ENCODE measurements at places on chromosomes 1 and 21. TPM values are rescaled to one million over a fixed set of nuclear protein-coding genes. Genes with fewer than 3 reads are reported as not detected.

The ZMYND12 gene
- total RNA-seq = 6.3 TPM

The AHCYL1 gene
- 45.9 TPM for total RNA-seq

The APCS gene
- not detected for total RNA-seq

The CR1 gene
- total RNA-seq = not detected

The GATAD2B gene
- total RNA-seq = 9.0 TPM

The ASCL5 gene
- total RNA-seq = not detected

The TPTE gene
- 0.22 TPM for total RNA-seq

The TSACC gene
- total RNA-seq = not detected

The VAV3 gene
- under 0.01 TPM for total RNA-seq

The PDIK1L gene
- 3.6 TPM for total RNA-seq

The CHIA gene
- total RNA-seq = 0.11 TPM

The SERTAD4 gene
- 4.7 TPM for total RNA-seq

The NOTCH2 gene
- 103 TPM for total RNA-seq

The RGSL1 gene
- total RNA-seq = not detected

The LRRC8C gene
- total RNA-seq = 0.39 TPM

The NBPF26 gene
- total RNA-seq = 28.7 TPM

The TBX19 gene
- 3.1 TPM for total RNA-seq

The SH2D1B gene
- total RNA-seq = not detected

The VHLL gene
- not detected for total RNA-seq

The EXOC8 gene
- total RNA-seq = 25.6 TPM

The TNN gene
- under 0.01 TPM for total RNA-seq

The PALMD gene
- total RNA-seq = not detected

The ACBD6 gene
- 40.7 TPM for total RNA-seq

The BGLAP gene
- total RNA-seq = 0.54 TPM

The OR2G6 gene
- 4.3 TPM for total RNA-seq

The TCEA3 gene
- total RNA-seq = 38.9 TPM

The TAS1R1 gene
- not detected for total RNA-seq

The SYCP1 gene
- not detected for total RNA-seq

The RPE65 gene
- total RNA-seq = not detected

The NTNG1 gene
- total RNA-seq = under 0.01 TPM

The HTR6 gene
- not detected for total RNA-seq

The RGS4 gene
- 1.2 TPM for total RNA-seq

The TMEM51 gene
- 6.3 TPM for total RNA-seq

The EFNA1 gene
- total RNA-seq = 18.8 TPM

The FABP3 gene
- total RNA-seq = 1.6 TPM

The TOMM20 gene
- total RNA-seq = 64.4 TPM

The COL6A2 gene
- total RNA-seq = 41.6 TPM

The MYCL gene
- total RNA-seq = 2.7 TPM

The LRRC39 gene
- total RNA-seq = 0.22 TPM

The LYPD8 gene
- total RNA-seq = 0.22 TPM

The GPR37L1 gene
- under 0.01 TPM for total RNA-seq

The CFHR5 gene
- not detected for total RNA-seq

The KRTAP27-1 gene
- total RNA-seq = not detected

The OR14K1 gene
- total RNA-seq = not detected

The RIPK4 gene
- 9.2 TPM for total RNA-seq

The C1orf185 gene
- not detected for total RNA-seq

The SYT14 gene
- total RNA-seq = 2.7 TPM

The FAM177B gene
- not detected for total RNA-seq
